Germinal center (tissue), 1 donor: ENCODE measurements at places on chromosomes 4 and X.

DNA sequence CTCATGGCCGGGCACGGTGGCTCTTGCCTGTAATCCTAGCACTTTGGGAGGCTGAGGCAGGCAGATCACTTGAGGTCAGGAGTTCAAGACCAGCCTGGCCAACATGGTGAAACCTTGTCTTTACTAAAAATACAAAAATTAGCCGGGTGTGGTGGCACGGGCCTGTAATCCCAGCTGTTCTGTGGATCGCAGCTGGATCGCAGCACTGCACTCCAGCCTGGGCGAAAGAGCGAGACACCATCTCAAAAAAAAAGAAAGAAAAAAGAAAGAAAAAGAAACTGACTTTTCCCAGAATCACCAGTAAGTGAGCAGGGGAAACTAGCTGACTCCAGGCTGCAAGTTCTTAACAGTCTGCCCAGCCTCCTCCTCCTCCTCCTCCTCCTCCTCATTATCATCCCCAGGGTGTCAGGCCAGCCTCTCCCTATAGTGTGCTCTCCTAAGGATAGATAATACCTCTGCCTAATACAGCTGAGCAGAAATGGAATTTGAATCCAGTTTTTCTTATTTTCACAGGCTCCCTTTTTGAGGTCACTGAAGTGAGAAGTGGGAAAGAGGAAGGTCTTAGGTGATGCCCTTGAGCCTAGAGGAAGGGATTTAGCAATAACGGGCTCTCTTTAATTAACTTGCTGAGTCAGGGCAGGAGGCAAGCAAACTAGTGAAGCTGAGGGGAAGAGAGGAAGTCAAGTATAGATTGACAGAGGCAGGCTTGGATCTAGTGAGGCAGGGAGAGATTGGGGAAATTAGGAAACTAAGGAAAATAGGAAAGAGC lies 11.8 kb upstream of the ELF2 start:
- DNase-seq: no peak

- DNase-seq: no peak
Measured at GRCh38 chr4:98502031-98502430, 156.4 kb downstream of the TSPAN5 start.

- DNase-seq: no peak
Measured at GRCh38 chr4:169715826-169716225, 41.9 kb downstream of the HPF1 start.

- DNase-seq: no peak
Measured at GRCh38 chrX:27276751-27277150, 186.4 kb downstream of the PPP4R3C start.

GRCh38 chr4:14152834-14153519 lies 525.5 kb upstream of the BOD1L1 start:
- DNase-seq: no peak

- no peak for DNase-seq
Measured at GRCh38 chr4:10092481-10093270, 23.9 kb downstream of the WDR1 start.

DNA sequence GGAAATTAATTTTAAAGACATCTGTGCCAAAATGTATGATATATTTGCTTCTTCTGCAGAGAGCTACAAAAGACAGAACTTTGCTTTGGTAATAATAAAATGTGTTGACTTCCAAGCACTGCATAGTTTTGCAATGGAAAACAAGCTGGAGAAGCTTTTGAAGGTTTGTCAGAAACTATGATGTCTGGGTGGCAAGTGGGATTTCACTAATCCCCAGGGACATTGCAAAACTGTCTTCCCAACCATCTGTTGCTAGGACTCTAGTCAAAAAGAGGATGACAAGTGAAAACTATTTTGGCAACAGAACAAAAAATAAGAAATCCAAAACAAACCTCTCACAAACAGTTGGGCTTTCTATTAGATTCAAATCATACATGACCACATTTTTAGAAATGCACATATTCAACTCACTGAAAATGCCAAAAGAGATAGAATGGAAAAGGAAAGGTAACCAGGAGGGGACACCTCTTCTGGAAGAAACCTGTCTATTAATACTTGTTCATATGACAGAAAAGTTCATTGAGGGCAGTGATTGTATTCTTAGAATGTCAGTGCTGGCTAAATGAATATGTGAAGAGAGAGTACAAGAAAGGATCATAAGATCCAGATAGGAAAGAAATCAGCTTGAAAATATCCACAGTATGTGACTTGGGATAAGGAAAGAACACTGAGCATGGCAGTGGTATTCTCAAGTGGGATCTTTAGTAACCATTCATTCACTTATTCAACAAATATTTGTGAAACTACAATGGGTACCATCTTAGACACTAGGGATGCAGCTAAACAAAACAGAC lies 228.0 kb downstream of the RASL11B start:
- no peak for DNase-seq

GRCh38 chr4:143337600-143338287 lies 1.1 kb downstream of the GAB1 start:
- DNase-seq: no peak

DNA sequence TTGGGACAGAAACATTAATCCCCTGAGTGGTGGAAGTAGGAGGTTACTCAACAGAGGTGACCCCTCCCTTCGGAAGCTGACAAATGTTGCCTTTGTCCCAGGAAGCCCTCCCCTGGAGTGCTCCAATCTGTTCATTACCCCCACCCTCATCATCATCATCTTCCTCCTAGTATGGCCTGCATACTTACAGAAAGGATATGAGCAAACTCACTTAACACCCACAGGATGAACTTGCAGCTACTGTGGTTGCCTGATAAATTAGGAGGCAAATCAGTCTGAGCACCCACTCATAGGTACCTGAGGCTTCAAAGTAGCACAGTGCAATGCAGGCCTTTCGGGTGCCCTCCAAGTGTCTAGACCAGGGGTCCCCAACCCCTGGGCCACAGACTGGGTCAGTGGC lies 236.7 kb upstream of the GATB start:
- DNase-seq: no peak

GRCh38 chr4:96293806-96294205 lies 453.9 kb downstream of the PDHA2 start:
- DNase-seq: no peak
